ENCODE measurements at places on chromosomes 7 and 10. TPM values are rescaled to one million over a fixed set of nuclear protein-coding genes. Genes with fewer than 3 reads are reported as not detected.

- DNase-seq: no peak
Observed at GRCh38 chr10:66381045-66381444, 544.8 kb upstream of the LRRTM3 start.

- DNase-seq: no peak
Observed at GRCh38 chr7:133704453-133704852, 422.7 kb upstream of the LRGUK start.

- no peak for DNase-seq
Observed at GRCh38 chr10:114615600-114616007, 42.5 kb downstream of the ABLIM1 start.

ANKRD30A gene
- not detected for total RNA-seq

FAM25A gene
- not detected for total RNA-seq

DNA sequence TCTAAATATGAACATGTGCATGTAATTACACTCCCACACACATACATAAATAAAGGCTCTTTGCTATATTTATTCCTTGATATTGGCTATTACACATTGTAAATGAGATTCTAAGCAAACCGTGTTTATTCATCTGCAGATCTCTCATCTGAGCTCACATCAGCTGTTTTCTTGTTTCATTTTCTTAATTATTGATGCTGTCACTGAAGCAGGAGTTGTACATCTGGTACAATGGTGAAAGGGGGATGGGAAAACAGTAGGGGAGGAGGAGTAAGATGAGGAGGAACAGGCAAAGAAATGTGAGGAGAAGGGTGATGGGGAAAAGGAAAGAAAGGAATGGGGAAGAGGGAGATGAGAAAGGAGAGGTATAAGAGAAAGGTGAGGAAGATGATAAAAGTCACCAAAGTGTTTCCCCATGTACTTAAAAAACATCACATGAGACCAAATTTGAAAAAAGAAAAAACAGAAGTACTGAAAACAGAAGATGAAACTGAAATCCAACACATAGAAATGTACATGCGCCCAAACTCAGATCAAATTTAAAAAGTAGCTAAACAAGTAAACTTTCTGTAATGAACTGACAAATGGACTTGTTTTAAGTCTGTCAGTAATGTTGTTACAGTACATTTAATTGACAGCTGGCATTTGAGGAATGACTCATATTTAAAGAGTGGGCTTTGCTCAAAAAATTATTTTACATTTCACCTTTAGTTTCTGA is 472.2 kb downstream of the ARL4A start:
- DNase-seq: no peak

RPS24 gene
- 2,002 TPM for total RNA-seq

- DNase-seq: no peak
Observed at GRCh38 chr7:122423591-122423990, 119.0 kb upstream of the FEZF1 start.

DNA sequence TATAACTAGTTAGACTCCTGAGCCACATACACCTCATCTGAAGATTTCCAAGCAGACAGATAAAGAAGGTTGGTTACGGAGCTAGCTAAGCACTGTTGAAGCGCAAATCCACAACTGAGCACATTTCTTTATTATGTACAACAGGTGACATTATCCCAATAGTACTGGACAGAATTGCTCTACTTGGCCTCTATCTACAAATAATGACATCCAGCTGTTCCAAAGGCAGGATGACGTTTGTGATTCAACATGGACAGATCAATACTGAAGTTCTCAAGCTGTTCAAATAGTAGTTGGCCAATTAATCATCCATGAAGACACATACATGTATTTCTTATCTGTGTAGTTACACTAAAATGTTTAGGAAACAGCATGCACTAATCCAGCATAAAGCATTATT is 101.0 kb downstream of the UBE2H start:
- no peak for DNase-seq

GRCh38 chr10:79195091-79195923 is 126.5 kb downstream of the ZMIZ1 start:
- DNase-seq: peak; percentile 88

GRCh38 chr7:29764227-29764626 is 42.1 kb upstream of the WIPF3 start:
- peak; percentile 61 for DNase-seq

MIOS gene
- total RNA-seq: 38.8 TPM

DNA sequence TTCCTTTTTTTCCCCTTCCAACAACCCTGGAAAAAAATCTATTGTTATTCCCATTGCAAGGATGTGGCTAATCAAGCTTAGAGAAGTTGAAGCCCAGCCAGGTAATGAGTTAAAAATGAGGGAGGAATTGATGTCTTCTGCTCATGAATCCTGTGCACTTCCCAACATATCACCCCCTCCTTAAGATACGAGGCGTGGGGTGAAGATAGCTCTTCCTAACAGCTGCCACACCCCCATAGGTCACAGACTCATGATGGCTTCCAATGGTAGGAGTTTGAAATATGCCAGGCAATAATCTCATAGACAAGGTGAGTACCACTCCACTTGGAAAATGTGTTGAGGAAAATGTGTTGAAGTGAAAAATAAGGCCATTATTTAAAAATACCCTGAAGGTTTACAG is 71.3 kb upstream of the HECW1 start:
- DNase-seq: no peak

SMKR1 gene
- 0.50 TPM for total RNA-seq

DNA sequence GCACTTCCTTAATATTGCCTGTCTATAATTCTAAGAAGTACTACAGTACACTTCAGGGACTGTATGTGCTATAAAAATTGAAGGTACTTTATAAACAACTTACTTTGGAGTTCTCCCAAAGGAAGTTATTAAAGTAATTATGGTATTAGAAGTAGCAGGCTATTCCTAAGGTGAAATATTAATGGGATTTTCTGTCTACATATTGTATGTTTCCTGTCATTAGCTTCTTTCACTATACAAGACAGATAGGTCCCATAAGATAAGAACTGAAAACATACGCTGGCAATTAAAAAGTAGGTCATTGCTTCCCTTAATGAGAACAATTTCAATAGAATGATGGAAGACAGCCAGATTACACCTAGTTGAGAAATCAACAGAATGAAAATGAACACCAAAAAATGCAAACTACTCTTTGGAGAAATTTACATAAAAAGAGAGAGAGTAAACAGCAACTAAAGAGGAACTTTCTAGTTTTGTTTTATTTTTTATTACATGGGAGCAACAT is 147.0 kb downstream of the HBP1 start:
- DNase-seq: no peak

DNA sequence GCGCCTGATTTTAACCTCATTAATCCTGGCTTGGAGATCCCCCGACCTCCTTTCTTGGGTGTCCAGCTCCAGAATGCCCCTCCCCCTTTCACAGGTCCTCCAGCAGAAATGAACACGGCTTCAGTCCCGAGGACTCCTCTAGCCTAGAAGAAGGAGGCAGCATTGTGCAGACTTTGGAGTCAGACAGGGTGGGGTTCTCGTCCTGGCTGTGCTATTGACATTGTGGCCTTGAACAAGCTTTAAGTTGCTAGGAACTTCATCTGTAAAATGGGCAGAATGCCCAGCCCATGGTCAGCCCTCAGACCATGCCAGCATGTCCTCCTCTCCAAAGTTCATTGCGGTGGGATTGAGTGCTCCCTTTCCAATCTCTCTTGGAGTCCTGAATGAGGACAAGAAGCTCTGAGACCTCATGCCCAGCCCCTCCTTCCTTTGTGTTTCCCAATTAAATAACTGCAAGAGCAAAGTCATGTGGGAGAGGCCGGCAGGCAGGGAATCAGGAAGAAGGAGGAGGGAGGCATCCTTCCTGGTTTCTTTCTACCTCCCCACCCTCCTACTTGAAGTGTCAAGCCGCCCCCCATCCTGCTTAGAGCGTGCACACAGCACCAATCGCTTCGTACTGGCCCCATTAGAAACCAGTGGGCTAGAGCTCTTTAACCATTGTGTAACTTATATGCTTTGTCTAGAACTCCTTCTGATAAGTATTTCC is 86.4 kb downstream of the RBM20 start:
- no peak for DNase-seq

GRCh38 chr7:110779339-110779738 is 311.6 kb upstream of the LRRN3 start:
- no peak for DNase-seq

ERV3-1 gene
- total RNA-seq: 11.5 TPM

GRCh38 chr10:91350651-91351081 is 59.5 kb upstream of the HECTD2 start:
- no peak for DNase-seq

DNA sequence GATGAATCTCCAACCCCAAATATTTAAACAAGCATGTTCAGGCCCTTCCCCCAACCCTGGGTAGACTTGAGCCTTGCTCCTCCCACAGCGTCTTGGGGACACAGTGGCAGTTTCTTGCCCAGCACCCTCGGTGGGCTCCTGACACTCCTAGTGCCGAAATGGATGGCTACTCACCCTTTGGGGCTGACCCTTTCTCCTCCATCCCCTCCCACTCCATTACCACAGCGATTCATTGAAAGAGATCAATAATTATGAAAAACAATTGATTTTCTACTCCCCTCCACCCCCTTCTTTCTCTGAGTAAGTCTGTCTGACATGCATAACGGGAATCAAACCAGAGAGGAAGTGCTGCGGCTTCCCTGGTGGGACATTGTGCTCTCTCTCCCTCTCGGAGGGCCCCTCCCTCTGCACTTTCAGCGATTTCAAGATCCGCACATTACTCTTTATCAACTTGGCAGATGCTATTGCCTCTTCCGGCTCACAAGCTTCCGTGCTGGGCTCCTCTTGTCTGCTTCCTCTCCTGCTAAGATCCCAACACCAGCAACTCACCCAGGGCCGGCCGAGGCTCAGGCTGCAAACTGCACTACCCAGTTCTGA is 79.0 kb upstream of the PLXNA4 start:
- peak; percentile 15 for DNase-seq

AGBL3 gene
- 1.6 TPM for total RNA-seq

GRCh38 chr10:123687758-123688157 is 21.6 kb downstream of the GPR26 start:
- peak; percentile 59 for DNase-seq

- no peak for DNase-seq
Observed at GRCh38 chr7:143914938-143915652, 13.1 kb upstream of the TCAF1 start.

- no peak for DNase-seq
Observed at GRCh38 chr7:2807845-2808772, 36.0 kb downstream of the GNA12 start.

CARD11 gene
- 35.5 TPM for total RNA-seq

GRCh38 chr7:34138483-34138882 is 233.1 kb downstream of the BMPER start:
- DNase-seq: no peak

RNF32 gene
- 1.3 TPM for total RNA-seq

EEF1AKMT2 gene
- 21.6 TPM for total RNA-seq

GRCh38 chr7:96188591-96188991 is 133.3 kb downstream of the SLC25A13 start:
- DNase-seq: no peak

- DNase-seq: no peak
Observed at GRCh38 chr10:123636598-123637325, 29.4 kb upstream of the GPR26 start.

LRGUK gene
- total RNA-seq: 3.0 TPM

CHN2 gene
- 5.0 TPM for total RNA-seq

- DNase-seq: peak; percentile 23
Observed at GRCh38 chr10:134247-135131, 766 bp upstream of the ZMYND11 start.

DNA sequence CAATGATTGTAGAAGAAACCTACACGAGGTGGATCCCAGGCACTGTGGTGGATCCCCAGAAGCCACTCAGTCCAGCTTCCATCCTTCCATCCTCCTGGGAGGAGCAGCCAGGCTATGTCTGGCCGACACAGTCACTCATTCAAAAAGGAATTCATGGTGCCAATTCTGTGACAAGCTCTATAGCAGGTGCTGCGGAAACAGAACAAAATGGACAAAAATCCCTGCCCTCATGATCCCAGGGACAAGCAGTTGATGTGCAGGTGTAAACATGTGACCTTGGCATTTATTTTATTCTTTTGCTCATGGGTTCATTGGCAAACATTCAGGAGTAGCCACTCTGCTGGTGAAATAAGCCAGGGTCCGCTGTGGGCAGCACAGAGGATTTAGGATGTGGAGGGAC is 49.2 kb upstream of the FGFR2 start:
- DNase-seq: no peak

NEBL gene
- total RNA-seq: 9.7 TPM

ITIH2 gene
- total RNA-seq: 0.62 TPM

DNA sequence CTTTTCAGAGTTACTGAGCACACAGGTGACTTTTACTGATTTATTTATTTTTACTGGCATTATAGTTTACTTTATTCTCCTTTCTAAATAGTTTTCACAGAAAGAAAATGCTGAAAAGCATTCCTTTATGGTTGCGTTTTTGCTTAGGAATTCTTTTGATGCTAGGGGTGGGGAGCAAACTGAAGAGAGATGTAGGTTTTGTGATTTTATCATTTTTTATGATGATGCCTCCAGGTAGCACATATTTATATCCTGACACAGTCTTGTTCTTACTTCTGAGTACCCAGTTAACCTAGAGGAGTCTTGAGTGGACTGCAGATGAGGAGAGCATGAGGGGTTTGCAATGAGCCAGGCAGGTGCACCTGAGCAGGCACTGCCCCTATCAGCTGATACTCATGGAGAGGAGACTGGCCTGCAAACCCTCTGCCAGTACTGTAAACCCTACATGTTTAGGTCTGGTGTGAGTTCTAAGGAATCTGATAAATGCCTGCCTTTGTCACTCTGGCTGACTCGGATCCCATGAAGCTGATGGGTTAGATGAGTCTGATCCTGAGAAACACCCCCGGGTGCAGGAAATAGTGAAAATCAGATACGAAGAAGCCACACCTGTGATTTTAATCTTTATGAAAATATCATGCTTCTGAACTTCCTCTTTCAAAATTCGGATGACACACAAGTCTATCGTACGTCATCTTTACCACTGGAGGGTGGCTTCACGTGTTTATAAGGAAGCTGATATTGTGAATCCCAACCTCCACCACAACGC is 302.9 kb downstream of the WDR37 start:
- no peak for DNase-seq

PLXNA4 gene
- total RNA-seq: 0.46 TPM

FAM241B gene
- total RNA-seq: 28.9 TPM

DNA sequence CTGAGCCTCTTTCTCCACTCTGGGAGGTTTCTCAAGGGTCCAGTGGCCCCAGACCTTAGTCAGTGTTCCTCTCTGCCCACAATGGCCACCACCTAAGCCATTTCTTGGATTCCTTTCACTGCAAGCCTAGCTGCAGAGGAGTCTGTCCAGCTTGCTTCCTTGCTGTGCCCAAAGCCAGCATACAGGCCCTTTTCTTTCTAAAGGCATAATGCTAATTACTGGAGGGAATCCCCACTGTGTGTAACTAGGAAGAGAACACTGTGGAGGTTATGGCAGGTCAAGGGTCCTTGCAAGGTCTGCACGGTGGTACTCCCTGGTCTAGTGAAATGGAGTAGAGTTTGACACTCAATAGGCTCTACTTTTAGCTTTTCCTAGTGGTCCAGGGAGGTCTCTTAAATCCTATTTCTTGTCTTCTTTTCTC is 70.4 kb upstream of the CC2D2B start:
- DNase-seq: no peak

DNA sequence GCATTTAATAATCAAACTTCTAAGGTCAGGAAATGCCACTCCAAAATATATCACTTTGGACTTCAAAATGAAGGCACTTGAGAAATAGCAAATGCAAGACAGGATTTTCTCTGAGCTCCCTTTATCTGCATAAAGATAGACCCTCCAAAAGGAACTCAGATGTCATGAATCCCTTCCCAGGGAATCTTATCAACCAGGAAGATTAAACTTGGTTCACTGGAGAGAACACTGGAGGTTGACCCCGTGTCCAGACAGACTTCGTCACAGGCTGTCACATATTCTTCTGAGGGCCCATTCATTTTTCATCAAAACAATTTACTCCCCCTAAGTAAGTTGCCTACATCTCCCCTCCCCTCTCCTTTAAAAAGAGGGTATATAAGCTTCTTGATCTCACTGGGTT is 21.2 kb downstream of the IFIT3 start:
- DNase-seq: no peak
